SW480 (cell line): ENCODE measurements at places on chromosomes 16 and 17.
A peak's percentile ranks its signal among the peaks of the same experiment; 100 is the strongest.

GRCh38 chr16:17273142-17273561, 197.6 kb downstream of the XYLT1 start:
- peak; percentile 93 for DNase-seq

DNA sequence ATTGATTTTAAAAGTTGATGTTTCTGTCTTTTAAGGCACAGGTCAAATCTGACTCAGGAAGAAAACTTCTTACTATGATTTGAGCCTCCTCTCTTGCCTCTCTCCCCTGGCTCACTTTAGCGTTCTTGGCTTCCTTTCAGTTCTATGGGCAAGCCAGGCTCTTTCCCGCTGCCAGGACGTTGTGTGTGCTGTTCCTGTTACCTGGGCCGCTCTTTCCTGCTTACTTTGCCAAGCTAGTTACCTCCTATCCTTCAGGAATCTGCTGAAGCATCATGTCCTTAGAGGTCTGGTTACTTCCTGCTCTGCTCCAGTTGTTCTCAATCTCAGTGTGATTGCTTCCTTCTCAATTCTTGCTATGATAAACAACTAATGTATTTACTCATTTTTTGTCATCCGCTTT, 1108.5 kb upstream of the EEF2KMT start:
- DNase-seq = no peak

DNA sequence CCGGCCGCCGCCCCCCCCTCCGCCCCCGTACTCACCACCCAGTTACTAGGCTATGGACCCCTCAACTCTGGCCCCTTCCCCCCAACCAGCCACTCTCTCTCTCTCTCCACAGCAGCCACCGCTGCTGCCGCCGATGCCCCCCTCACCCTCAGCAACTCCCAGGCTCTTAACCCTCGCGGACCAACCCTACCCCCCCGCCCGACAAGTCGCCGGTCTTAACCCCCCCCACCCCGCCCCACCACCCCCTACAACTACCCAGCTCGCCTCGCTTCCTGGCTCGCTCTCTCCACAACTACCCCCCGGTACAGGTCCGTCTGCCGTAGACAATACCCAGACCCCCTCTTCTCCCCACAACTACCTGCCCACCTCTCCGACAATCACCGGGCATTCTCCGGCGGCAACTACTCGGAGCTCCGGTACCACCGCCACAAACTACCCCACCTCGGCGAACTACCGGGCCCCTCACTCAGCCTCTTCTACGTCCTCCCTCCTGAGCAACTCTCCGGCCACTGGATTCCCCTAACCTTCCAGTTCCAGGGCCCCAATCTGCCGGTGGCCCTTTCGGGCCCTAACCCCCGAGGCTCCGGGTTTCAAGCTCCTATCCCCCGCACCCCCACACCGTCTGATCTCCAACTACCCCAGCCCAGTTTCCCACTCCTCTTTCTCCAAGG, 702 bp downstream of the PHF23 start:
- no peak for DNase-seq

DNA sequence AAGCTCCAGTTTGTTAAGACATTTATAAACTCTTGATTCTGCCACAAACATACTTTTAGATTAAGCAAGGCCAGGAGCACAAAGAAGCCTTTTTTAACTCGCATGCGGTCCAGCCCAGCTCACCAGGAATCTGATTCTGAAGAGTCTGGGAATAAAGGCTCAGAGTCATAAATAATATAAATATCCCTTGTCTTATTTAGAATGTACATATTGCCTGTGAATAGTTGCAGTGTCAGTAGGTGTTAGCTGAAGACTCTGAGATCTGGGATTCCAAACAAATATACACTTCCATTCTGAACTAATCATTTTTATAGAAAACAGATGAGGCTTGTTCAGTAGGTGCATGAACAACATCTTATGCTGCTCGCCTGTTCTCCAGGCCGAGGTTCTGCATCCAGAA, 59.1 kb upstream of the ELAC2 start:
- DNase-seq = no peak

GRCh38 chr16:12016291-12016947, 39.9 kb downstream of the SNX29 start:
- DNase-seq = no peak

DNA sequence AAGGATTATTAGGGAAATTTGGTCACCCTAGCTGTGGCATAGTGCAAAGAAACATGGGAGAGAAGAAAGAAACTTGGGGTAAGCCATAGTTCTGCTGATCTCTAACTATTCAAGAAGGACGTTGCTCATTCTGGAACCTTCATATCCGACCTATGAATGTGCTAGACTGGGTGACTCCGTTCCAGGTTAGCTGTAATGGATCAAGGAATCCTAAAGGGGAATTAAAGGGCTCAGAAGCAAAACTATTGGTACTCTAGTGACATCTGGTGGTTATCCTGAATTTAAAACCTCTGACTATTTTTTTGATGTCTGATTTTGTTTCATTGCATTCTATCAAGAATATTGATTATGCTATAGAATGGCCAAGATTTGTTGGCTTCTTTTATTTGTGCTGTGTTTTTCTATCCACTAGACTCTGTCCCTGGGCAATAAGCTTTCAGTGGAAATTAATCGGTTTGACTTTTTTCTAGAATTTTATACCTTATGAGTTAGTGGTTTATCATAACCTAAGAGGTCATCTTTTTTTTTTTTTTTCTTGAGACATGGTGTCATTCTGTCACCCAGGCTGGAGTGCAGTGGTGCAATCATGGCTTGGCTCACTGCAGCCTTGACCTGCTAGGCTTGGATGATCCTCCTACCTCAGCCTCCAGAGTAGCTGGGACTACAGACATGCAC, 19.5 kb downstream of the PCTP start:
- DNase-seq = peak; percentile 63
